ENCODE measurements at places on chromosomes 1 and 21.

DNA sequence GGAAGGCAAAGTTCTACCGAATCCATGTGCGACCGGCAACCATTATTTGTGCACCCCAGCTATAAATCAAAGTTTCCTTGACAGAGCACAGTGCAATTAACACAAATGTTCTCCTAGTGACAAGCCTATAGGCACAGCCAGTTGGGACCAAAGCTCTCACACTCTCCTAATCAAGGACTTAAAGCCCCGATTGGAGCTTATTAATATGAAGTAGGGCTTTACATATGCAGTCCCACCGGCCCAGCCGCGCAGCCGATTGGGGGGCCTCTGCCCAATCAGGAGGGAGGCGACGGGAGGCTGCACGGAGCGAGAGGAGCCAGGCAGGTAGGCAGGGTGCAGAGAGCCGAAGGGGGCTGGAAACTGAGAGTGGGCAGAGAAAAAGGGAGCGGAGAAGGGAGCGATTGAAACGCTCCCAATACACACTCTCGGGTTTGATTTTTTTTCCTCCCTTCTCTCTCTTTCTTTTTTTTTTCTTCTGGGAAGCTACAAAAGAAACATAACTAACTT, at the start of gene ESRRG:
Gene ESRRG, minus strand, starts transcription at position 156 of the 507 bp plus-strand sequence. Its CDS starts 130 bp downstream, at position 26.
- peak; percentile 64 for DNase-seq

- DNase-seq: no peak
Observed at GRCh38 chr1:36448530-36449056, 1.7 kb downstream of the OSCP1 start.

DNA sequence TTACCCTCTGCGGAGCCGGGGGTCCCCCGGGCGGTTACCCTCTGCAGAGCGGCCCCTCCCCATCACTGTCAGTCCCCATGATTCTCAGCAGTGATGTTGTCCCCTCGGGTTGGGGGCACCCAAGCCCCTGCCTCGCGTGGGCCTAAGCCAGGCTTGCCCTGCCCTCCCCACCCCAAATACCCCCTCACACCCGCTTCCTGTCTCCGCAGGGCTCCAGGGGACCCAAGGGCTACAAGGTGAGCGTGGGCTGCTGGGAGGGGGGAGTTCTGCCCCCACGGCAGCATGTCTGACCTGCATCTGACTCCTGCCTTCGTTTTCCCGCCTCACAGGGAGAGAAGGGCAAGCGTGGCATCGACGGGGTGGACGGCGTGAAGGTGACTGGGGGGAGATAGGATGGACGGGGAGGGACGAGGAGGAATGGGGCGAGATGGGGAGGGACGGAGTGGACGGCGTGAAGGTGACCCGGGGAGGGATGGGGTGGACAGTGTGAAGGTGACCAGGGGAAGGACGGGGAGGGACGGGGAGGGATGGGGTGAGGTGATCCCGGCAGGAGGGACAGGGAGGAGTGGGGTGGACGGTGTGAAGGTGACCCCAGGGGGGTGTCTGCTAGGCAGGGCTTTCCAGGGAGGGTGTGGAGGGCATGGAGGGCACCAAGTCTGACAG, 8.6 kb downstream of the COL6A1 start:
- no peak for DNase-seq

DNA sequence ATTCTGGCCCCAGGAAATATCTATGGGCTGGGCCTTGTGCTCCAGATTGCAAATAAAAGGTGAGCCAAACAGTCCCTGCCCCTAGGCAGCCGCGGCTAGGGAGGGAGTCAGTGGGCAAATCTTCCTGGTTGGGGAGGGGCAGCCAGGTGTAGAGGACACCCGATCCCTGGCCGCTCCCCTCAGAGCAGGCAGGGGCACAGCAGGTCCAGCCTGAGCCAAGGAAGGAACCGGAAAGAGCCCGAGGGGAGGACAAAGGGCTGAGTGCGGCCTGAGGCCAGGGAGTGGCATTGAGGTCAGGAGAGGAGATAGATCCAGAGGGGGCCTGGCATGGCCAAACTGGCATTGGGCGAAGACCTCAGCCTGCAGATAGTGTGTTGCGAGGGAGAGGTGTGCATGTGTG, 36.6 kb upstream of the ARF1 start:
- DNase-seq: no peak

GRCh38 chr1:230351983-230352382, 74.1 kb downstream of the PGBD5 start:
- no peak for DNase-seq

DNA sequence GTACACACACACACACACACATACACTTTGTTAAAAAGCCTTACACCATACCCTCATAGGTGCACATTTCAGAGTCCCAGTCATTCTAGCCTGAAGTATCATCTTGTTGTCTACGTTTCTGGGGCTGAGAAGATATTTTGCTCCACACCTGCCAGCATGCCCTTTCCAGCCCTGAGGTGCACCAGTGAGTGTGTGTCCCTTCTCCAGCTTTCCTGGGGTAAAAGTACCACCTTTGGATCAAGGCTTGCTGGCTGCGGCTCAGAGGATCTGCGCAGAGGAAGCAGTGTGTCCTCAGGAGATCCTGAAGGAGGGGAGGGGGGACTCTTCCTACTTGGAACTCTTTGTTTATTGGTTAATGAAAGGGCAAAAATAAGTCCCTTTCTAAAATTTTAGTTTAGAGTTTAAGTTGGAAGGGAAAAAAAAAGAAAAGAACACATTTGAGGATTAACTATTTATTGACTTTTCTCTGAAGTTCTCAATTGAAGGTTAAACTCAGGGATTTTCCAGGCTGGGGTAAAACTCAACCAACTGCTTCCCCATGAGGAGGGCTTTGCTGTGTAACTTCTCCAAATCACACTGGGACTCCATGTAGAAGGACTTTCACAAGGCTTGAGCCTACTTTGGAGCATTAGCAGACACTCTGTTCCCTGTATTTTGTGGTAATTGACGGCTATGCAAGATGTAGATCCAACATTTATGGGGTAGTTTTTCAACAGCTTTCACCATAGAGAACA, 200.3 kb upstream of the SGIP1 start:
- DNase-seq: peak; percentile 38

DNA sequence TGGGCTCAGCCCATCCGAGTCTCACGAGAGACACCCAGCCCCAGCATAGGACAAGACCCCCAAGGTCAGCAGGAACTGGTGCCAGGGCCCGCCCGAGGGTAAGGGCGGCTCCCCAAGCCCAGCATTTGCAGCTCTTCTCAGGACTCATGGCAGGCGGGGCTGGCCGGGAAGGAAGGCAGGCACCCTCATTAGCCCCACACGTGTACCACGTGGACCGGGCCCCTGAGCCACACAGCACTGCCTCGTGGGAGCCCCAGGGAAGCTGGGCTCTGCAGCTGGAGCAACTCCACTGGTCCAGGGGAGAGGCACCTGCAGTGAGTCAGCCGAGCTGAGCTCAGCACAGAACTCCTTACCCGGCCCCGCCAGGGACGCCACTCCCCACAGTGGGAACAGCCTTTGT, 97.7 kb upstream of the IFFO2 start:
- DNase-seq: no peak

DNA sequence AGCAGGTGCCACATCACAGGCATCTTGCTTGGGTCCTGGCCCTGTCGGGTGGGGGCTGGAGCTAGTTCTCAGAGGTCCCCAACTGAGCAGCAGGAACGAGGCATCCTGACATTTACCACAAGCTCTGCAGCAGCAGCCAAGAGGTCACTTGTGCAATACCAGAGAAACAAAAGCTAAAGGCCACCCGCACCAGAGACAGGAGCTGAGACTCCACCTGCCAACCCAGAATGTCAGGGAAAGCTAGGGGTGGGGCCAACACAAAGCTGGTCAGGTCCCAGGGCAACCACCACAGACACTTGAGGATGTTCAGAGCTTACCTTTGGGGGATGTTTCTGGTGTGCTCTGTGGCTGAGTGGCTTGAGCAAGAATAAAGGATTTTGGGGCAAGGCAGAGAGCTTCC, 13.6 kb upstream of the SYT6 start:
- DNase-seq: no peak

GRCh38 chr1:57721001-57721400, 297.1 kb upstream of the DAB1 start:
- DNase-seq: no peak

GRCh38 chr1:156848461-156849150, 10.3 kb downstream of the INSRR start:
- DNase-seq: no peak

DNA sequence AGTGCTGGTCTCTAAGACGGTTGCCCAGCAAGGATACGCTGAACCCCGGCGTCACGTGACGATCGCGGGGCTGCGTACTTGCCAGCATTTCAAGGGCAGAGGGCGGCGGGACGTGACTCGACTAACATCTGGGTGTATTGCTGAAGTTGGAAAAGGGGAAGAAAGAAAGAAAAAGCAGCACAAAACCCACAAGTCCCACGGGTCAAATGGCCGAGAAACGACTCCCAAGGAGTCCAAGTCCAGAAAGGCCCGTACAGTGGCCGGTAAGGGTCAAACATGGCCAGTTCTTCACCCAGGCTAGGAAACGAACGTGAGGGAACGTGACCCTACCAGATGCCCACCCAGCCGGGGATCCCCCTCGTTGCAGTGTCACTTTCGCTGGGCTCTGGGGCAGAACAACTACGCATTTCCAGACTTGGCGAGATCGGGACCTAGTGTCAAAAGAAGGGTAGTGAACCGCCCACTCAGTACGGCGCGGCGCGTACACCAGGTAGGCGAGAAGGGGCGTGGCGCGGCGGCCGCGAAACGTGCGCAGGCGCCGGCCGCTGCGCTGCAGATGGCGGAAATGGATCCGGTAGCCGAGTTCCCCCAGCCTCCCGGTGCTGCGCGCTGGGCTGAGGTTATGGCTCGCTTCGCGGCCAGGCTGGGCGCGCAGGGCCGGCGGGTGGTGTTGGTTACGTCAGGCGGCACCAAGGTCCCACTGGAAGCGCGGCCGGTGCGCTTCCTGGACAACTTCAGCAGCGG, at the start of the genes PPCS and ZMYND12:
Gene PPCS, plus strand, starts transcription at position 534 of the 744 bp plus-strand sequence. Its CDS starts 23 bp downstream, at position 557.
Gene ZMYND12, minus strand, starts transcription at position 13 of the 744 bp plus-strand sequence. CDS start 25 bp downstream, outside the sequence.
- peak; percentile 87 for DNase-seq

GRCh38 chr1:155947741-155948140, 6.3 kb downstream of the RXFP4 start:
- no peak for DNase-seq
